ENCODE measurements at places on chromosomes 2 and 18.

DNA sequence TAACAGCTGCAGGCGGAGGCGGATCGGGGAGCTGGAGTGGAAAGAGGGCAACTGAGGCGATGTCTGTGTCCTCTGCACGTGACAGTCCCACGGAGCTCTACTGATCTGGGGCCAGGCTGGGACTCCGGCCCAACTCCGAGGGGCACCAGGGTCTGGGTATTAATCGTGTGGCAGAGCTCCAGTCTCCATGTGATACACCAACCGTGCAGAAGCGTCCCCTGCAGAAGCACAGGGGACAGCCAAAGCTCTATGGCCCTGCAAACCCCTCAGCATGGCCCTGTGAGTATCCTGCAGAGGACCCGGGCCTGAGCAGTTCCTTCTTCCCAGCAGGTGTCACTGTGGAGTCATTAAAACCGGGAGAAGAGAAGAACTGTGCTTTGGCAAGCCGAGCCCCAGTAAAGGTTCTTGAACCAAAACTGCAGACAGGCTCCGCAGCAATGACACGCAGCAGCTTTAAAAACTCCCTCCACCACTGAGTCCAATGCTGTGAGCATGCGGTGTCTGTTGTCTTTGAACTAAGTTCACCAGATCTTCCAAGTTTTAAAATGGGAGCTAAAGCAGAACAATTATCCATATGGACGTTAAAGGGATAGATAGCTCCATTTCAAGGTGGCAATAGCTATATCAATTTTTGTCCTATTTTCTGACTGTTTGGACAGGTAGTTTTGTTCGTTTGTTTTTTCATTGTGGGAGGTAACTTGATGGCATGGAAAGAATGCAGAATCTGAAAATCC is 79.4 kb downstream of the TMEM182 start:
- DNase-seq: peak; percentile 1

DNA sequence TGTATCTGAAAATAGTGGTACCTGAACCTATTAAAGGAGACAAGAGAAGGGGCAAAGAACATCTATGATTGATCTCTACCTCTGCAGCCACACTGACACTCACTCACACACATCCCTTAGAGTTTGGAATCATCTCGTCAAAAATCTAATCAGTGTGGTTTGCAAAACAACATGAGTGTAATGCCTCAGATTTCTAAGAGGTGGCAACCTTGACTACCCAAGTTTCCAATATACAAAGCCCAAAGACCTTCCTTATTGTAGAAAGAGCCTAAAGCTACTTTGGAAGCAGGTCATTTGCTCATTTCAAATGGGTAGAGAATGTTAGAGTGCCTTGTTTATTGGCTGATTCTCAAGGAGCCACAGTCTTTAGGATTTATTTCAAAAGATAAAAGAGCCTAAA is 444.9 kb downstream of the ARHGAP15 start:
- DNase-seq: no peak

DNA sequence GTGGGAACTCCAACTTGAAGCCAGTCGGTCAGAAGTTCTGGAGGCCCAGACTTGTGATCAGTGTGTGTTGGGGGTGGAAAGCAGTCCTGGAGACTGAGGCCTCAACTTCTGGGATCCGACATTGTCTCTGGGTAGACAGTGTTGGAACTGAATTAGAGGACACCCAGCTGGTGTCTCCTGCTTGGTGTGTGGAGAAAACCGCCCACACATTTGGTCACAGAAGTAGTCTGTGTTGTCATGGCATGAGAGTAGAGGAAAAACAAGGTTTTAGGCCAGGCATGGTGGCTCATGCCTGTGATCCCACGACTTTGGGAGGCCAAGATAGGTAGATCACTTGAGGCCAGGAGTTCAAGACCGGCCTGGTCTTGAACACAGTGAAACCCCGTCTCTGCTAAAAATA is 51.5 kb downstream of the PUM2 start:
- DNase-seq: no peak

DNA sequence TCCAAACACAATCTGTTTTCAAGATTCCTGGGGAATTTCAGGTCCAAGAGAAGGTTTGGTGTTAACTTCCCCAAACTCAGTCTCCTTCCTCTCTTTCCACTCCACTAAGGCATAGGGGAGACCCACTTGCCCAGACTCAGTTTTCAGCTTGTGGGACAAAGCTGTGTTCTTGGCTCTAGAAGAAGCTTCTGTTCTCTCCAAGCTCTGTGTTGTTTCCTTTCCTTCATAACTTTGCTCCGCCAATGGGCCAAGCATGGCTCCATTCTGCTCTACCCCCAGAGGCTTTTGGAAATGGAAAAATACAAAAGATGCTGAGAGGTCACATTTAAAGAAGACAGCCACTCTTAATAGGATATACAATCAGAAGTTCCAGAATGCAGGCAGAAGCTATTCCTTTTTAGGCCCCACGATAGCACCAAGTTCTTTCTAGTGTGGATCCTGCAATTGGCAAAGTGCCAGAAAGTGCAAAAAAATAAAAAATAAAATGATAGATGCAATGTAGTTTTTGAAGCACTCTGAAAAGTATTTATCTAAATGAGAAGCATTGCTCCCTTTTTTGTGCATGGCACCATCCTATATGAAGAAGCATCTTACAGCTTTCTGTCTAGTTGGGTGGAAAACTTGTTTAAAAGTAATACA is 510.1 kb downstream of the TXNL1 start:
- DNase-seq: no peak

GRCh38 chr18:79490626-79491041 is 94.9 kb downstream of the NFATC1 start:
- DNase-seq: no peak

All from CD4-positive, alpha-beta T cell treated with Interleukin-2 at 100 ng/mL for 4 hours (primary cell).